ENCODE measurements at places on chromosomes 2 and 18.

GRCh38 chr18:41992066-41992465 lies 37.0 kb downstream of the PIK3C3 start:
- no peak for DNase-seq

DNA sequence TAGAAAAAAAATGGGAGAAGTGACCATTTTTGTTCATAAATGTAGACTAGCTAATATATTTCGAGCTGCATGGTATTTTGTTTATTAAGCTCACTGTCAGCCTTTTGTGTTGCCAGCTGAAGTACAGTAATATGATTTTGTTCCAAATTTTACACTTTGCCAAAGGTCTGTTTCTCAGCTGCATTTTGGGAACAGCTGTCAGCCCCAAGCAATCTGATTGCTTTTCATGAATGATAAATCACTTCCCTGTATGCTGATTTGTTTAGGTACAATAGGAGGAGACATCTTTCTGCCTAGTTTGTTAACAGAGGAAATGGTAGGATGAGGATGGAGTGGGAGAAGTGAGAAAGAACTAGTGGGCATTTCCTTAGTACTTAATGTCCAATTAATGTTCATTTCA lies 79.3 kb downstream of the NABP1 start:
- DNase-seq: no peak

DNA sequence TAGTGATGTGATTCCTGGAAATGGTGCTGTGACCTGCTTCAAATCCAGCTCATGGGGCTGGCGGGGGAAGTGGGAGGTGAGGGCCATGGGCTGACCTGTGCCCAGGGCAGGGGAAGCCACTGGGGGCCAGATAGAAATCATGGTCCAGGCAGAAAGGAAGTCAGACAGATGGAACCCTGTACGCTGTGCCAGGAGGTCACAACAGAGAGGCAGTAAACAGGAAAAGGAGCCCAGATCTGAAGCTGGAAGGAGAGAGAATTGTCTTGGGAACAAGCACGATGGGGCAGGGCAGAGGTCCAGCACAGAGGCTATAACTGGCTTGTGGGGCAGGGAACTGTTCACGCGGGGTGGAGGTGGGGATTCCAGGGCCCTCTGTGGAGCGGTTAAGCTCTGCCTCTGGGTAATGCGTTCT lies 76.0 kb downstream of the RNF144A start:
- no peak for DNase-seq

- no peak for DNase-seq
These were observed 1.3 kb upstream of the LRP2 start for GRCh38 chr2:169363560-169364150.

GRCh38 chr2:239774933-239775622 lies 250.1 kb downstream of the NDUFA10 start:
- DNase-seq: no peak

DNA sequence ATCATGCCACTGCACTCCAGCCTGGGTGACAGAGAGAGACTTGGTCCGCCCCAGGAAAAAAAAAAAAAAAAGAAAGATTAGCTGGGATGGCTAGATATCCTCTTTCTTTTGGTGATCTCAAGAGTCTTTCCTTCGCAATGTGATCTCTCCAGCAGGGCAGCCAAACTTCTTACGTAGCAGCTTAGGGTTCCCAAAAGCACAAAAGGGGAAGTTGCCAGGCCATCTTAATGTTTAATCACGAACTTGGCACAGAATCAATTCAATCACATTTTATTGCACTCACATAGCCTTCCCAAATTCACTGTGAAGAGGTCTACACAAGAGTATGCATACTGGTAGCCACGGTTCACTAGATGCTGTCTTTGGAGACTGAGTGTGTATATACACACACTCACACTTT lies 53.1 kb downstream of the VIL1 start:
- no peak for DNase-seq

DNA sequence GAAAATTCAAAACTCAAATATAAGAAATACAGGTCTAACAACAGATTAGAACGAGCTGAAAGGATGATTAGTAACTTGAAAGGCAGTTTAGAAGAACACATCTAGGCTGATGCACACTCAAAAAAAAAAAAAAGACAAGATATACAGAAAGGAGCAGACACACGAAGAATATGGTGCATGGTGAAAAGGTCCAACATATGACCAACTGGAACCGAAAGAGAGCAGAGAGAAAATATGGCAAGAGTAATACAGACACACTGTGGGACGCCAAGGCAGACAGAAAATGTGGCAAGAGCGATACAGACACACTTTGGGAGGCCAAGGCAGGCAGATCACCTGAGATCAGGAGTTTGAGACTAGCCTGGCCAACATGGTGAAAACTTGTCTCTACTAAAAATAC lies 39.8 kb downstream of the NDUFA10 start:
- no peak for DNase-seq

DNA sequence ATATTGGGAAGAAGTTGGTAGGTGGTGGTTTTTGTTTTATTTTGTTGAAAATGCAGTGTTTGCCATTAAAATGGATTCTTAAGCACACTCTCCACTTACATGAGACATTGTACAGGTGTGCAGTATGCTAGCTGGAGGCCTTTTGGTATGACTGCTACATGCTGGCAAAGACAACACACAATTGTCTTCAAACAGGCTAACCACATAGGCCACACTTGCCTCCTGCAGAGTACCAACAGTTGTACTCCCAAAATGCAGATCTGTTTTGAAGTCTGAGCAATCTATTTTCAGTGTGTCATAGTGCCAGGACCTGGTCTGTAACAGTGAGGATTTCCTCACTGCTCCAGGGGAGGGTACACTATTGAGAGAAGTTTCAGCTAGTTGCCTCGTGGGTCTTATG lies 213.6 kb downstream of the ZRANB3 start:
- no peak for DNase-seq

Measured in activated T-helper 1 cell treated with anti-CD3 and anti-CD28 coated beads, Interleukin-2, amount 50 U/mL, for 16 hours (primary cell).